Ovary (tissue), 10 donors: ENCODE measurements at places on chromosomes 6 and 20.
A peak's percentile ranks its signal among the peaks of the same experiment; 100 is the strongest.

DNA sequence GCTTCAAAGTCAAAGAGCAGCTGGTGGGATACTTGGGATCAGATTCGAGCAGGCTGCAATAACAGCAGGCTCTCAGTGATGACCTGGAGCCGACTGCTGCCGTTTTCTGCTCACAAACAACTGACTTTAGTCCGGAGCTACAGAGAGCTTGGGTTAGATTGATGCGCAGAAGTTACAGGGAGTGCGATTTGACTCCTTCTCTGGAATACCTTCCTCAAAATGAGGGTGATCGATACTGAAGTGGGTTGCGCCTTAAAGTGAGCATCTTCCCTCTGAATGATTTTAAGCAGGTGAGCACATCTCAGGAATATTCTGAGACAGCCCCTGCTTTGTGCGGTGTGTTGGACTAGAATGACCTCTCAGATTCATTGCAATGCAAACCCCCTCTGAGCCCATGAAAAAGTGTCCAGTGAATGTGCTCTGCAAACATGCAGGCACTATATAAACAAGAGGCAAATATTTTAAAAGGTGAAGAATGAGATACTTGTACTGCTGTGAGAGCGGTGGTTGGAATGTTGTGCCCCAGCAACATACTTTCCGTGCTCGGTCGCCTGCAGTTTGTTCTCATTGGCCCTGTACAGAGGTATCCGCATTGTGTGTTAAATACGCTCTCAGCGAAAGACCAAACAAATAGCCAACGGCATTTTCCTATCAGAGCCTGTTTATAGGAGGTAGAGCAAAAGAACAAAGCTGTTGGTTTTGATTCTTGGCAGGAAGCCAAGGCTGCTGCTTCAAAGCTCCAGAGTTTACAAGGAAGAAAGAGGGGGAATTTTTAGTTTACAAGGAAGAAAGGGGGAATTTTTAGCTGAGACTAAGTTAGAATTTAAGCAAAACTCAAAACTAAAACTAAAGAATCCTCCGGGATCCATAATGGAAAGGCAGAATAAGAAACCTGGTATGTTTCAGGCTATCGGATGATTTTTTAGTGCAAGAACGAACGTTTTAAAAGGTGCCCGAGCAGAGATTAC, 67.7 kb downstream of the PHACTR2 start:
- peak overlapping the region; percentile 12 for H3K4me3 ChIP-seq
- H3K4me1 ChIP-seq, result peaks cover 24% of the 10 kb centered on the region
- H3K36me3 ChIP-seq, result no peaks in the 10 kb centered on the region
- H3K27ac ChIP-seq, result peak overlapping the region; percentile 4
- peak; percentile 57 for DNase-seq

GRCh38 chr6:53829698-53830221, 35.0 kb downstream of the LRRC1 start:
- no peaks in the 10 kb centered on the region for H3K36me3 ChIP-seq
- peaks cover 3% of the 10 kb centered on the region for H3K4me1 ChIP-seq

DNA sequence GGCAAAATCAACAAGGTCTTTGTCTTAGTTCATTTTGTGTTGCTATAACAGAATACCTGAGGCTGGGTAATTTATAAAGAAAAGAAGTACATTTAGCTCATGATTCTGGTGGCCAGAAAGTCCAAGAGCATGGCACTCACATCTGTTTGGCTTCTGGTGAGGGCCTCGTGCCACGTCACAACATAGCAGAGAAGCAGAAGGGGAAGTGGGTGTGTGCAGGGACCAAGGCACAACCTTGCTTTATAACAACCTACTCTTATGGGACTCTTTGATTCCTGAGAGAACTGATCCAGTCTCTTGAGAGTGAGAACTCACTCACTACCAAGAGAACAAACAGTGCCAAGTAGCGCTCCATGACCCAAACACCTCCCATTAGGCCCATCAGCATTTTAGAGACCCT, 25.4 kb downstream of the GABRR2 start:
- H3K27ac ChIP-seq, result no peak overlapping the region
- no peaks in the 10 kb centered on the region for H3K36me3 ChIP-seq
- H3K4me1 ChIP-seq, result no peaks in the 10 kb centered on the region
- H3K4me3 ChIP-seq, result no peak overlapping the region

DNA sequence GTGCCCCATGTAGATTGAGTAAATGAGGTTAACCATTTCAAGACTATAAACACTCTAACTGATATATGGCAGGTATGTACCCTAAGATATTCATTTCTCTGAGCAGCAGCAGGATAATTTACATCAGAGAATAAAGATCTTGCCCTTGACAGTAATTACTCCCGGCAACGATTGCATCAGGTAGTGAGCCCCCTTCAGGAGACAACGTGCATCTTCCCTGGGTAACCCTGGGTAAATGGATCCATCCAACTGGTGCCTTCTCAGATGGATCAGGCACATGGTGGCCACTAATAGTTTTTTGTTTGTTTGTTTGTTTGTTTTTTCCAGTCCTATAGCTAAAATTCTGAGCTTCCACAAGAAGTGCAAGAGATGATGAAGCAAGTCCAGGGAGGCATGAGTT, 469.4 kb upstream of the SLC35B3 start:
- no peak for DNase-seq
- H3K27me3 ChIP-seq, result no peaks in the 10 kb centered on the region
- H3K36me3 ChIP-seq, result no peaks in the 10 kb centered on the region
- H3K4me1 ChIP-seq, result no peaks in the 10 kb centered on the region

DNA sequence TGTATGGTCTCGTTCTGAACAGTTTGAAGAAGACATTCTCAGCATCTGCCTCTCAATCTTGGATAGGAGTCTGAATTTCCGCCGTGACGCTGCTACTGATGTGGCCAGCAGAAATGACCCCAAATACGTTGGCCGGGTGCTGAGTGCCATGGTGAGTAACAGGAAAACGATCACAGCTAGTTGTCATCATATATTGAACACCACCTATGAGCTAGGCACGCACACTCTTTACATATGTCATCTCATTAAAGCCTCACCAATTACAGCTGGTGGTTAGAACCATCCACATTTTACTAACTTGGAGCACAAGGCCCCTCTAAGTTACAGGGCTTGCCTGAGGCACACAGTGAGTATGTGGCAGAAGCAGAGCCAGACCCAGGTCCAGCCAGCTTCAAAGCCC, 17.1 kb downstream of the TGM3 start:
- no peak overlapping the region for H3K27ac ChIP-seq
- H3K4me1 ChIP-seq, result no peaks in the 10 kb centered on the region
- H3K4me3 ChIP-seq, result no peak overlapping the region
- no peaks in the 10 kb centered on the region for H3K36me3 ChIP-seq
